ENCODE measurements at places on chromosomes 4 and X.

DNA sequence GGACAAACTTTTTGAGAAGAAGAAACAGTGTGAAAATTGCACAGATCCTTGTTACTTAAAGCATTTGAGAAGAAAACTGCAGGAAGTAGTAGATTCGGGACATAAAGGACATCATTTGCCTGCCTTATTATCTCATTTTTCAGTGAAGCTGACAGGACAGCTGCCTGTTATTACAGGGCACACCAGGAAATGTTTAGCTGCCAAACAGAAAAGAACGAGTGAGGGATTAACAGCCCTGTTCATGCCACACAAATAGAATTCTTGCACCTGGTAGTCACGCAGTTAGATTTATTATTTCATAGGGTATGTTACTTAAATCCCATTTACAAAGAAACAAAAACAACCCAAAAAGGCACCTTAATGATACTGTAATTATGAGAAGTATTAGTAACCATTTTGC is 100.6 kb downstream of the CHIC2 start:
- no peak for DNase-seq

DNA sequence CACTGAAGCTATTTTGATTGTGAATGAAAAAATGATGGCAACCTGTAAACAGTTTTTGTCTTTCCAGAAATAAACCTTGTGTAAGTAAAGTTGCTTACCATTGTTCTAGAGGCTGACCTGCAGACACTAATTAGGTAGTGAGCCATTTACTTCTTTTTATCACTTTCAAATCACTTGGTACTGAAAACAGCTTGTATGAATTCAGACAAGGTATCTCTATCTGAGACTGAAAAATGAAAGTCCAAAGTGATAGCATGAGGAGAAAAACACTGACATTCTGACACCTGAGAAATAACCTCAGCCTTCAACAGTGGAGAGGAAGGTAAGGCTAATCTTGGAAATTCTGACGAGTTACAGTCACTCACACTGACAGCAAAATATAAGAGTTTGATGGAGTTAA is 238.8 kb downstream of the GPC3 start:
- no peak for DNase-seq

DNA sequence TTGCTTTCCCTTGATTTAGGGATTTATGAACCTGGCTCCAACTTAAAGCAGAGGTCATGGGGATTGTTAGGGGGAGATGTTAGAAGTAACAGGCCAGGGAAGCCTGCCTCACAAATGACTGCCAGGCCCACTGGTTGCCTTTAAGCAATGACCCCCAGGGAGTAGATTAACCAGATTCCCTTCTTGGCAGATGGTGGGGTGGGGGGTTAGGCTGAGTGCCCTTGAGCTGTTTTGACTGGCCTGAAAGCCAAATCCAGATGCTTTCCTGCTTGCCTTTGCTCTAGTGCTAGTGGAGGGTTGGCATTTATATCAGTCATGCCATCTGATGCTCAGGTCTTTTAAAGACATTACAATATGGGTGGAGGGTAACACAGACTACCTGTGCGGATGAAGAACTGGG is 128.1 kb downstream of the TMEM164 start:
- DNase-seq = no peak

DNA sequence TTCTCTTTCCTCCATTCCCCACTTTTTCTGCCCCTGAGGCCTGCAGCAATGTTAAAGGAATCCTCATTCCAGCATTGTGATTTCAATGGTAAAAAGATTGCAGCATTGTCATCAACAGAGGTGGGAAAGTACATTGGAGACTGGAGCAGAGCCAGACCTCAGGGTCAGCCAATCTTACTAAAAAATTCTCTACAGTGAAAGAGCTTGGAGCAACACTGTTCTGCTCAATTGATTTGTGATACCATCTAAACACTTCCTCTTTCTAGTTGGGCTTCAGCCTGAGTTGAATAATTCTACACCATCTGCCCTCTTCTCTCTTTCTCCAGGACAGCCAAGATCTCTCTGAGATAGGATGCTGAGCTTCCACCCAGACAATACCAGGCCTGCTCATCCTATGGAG is 176.5 kb downstream of the AR start:
- DNase-seq = no peak

DNA sequence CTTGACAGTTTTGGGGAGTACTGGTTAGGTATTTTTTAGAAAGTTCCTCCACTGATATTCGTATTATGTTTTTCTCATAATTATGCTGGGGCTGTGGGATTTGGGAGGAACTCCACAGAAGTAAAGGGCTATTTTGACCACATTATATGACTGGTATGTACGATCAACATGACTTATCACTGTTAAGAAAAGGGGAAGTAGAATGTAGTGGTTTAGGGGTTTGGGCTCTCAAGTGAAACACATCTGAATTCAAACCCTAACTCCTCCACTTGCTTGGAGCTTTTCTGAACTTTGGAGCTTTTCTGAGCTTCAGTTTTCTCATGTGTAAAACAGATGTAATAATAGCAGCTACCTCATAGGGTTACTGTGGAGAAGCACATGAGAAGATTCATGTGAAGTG is 96.4 kb upstream of the C1GALT1C1 start:
- DNase-seq = no peak

GRCh38 chrX:84248226-84248625 is 60.2 kb upstream of the RPS6KA6 start:
- DNase-seq = peak; percentile 5

GRCh38 chr4:1196421-1197183 is 24.2 kb upstream of the SPON2 start:
- DNase-seq = no peak

GRCh38 chr4:166972071-166972470 is 262.2 kb downstream of the SPOCK3 start:
- peak; percentile 87 for DNase-seq

GRCh38 chr4:128573781-128574508 is 235.6 kb upstream of the JADE1 start:
- no peak for DNase-seq

GRCh38 chr4:144647095-144647561 is 1.2 kb downstream of the HHIP start:
- no peak for DNase-seq

DNA sequence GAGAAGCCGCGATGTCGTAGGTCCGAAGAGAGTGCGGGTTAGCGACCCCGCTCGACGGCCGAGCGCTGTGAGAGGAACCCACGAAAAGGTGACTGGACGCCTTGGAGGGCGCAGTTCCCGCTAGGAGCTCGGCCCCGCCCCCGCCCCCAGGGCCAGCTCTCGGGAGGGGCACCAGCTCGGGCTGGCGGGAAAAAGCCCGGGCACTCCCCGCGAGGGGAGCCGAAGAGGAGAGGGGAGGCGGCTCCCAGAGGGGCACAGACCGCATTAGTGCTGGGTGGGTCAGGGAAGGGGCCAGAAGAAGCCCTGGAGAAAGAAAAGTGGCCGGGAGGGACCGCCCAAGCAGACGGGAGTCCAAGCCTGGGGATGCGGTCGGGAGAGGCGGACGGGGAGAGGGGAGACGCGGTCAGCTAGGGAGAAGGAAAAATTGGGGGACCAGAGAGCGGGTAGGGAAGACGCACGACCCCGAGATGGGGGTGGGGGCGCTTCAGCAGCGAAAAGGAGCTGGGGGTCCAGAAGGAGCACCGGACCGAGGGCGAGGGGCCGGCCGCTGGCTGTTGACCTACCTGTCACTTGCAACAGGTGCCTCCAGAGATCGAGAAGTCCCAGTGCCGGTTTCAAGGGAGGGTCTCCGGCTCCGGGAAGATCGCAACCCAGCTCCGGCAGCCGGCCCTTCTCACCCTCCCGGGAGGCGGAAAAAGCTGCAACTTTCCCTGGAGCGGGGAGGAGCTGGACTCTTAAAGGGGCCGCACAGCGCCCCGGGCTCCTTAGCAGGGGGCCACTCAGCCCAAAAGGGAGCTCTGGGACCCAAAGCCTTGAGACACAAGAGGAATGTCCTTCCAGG is at the start of gene SYTL4:
Gene SYTL4, minus strand, starts transcription at position 681 of the 841 bp plus-strand sequence. CDS start 30,084 bp downstream, outside the sequence.
- no peak for DNase-seq

- DNase-seq = no peak
Observed at GRCh38 chrX:56281789-56282188, 49.6 kb downstream of the KLF8 start.

DNA sequence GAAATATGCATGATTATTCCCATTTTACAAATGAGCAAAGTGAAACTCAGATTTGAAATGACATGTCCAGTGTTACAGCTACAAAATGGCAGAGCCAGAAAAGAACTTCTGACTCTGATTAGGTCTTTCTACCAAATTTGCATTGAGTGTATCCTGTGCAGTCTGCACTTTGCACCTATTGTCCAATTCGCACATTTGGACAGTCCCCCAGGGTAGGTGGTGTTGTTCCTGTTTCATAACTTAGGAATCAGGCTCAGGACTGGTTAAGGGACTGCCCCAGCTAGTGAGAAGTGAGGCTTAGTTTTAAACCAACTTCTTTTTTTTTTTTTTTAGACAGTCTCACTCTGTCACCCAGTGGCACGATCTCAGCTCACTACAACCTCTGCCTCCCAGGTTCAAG is 137.9 kb upstream of the NALF2 start:
- DNase-seq = no peak

- DNase-seq = no peak
Observed at GRCh38 chr4:86529436-86529835, 64.7 kb upstream of the PTPN13 start.

DNA sequence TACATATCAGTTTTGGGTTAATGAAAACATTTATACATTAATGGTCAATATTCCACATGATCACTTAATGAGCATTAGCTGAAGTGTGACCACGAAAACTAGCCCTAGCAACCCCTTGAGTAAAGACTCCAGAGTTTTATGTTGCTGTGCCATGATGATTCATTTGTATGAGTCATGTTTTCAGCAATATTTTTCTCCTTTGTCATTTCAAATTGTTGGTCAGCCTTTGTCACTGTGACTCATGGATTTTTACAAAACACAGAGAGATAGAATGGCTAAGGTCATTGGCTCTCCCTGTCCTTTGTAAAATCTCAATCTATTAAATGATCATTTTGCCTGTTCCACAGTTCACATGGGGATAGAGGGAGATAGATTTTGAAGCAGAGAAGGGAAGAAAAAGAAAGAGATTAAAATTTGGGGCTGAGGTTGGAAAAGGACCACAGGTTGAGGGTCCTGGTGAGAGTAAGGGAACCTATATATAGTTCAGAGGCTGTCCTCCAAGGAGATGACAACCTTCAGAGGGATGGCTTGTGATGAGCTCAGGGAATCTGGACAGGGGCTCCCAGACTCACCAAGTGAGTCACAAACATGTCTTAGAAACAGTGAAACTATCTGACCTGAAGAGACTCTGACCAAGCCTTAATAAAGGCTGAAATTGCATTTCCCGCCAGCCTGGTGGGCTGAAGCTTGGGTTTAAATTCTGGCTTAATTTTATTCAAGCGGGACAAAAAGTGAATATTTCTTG is 25.6 kb downstream of the NR0B1 start:
- DNase-seq = peak; percentile 44

DNA sequence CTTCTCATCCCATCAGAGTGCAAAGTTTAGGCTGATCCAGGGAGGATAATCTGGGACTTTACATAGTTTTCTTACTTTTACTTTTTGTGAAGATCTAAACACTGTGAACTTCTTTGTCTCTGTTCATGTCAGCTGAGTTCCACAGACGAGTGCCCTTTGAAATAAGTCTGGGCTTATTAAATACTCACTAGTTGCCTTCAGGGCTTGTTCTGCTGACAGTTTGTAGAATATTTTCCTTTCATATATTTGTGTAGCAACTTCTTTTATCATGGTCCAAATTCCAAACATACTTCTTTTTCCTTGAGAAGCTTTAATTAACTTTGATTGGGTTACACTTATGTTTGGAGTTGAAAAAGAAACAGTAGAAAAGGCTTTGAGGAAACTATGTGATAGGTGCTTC is 109.6 kb downstream of the SH2D1A start:
- no peak for DNase-seq

DNA sequence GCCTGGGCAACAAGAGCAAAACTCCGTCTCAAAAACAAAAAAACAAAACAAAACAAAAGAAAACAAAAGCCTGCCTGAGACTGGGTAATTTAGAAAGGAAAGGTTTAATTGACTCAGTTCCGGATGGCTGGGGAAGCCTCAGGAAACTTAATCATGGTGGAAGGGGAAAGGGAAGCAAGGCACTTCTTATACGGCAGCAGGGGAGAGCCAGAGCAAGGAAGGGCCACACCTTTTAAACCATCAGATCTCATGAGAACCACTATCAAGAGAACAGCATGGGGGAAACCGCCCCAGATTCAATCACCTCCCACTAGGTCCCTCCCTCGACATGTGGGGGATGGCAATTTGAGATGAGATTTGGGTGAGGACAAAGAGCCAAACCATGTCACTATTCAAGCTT is 122.2 kb downstream of the UBE2K start:
- DNase-seq = no peak

- peak; percentile 1 for DNase-seq
Observed at GRCh38 chr4:98181809-98182208, 38.5 kb upstream of the STPG2 start.

DNA sequence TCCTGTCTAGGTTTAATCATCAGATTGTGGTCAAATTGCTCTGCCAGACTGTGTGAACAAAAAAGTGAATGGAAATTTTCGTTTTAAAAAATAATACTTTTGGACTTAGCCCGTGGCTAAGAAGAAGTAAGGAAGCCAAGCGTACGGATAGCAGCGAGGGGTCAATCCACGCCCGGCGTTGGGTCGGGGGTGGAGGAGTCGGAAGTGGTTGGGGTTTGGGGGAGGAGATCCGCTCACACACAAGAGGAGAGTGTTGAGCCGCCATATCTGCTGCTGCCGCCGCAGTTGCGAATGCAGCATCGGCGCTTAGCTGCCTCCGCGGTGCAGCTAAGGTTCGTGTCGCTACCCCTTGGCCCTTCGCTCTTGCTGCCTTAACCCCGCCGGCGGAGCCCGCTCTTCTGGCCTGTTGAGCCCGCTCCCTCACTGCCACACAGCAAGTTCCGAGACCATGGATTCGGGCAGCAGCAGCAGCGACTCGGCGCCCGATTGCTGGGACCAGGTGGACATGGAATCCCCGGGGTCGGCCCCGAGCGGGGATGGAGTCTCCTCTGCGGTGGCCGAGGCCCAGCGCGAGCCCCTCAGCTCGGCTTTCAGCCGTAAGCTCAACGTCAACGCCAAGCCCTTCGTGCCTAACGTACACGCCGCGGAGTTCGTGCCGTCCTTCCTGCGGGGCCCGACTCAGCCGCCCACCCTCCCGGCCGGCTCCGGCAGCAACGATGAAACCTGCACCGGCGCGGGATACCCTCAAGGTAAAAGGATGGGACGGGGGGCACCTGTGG is at the start of gene GSPT2:
Gene GSPT2, plus strand, starts transcription at position 264 of the 779 bp plus-strand sequence. Its CDS starts 185 bp downstream, at position 449.
- DNase-seq = no peak

DNA sequence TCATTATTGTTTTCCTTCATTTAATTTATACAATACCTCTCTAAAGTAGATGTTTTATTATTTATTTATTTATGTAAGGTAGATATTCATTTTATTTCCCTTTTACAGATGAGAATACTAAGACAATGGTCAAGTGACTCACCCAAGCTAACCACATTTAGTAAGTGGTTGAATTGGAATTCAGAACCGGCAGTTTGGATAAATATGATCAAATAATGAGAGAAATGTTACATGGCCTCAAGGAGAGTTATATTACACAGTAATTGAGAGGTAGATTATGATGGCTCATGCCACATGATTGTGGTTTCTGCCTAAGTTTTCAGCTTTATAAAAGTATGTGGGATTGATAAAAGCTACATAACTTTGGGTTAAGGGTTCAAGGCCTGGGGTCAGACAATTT is 239.4 kb upstream of the BOD1L1 start:
- no peak for DNase-seq

Measured in epithelial cell of prostate (primary cell).